Inflammatory macrophage treated with lipopolysaccharide for 4 hours (primary cell): ENCODE measurements at places on chromosomes 2 and 18.

DNA sequence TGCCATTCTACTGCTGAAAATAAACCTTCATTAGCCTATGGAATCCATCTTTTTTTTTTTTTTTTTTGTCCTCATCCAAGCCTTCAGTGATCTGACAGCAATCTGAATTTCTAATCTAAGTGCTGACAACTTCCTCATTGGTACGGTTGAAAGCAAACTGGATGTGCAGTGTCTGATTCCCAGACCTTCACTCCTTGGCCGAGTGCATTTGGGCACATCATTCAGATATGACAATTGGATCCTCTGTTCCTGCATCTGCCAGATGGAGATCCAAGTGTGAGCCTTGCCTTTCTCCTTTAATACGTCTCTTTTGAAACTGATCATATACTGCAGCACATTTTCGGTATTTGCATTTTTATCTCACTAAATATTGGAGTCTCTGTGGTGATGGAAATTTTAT is 713.1 kb downstream of the DCDC2C start:
- no peak for DNase-seq

DNA sequence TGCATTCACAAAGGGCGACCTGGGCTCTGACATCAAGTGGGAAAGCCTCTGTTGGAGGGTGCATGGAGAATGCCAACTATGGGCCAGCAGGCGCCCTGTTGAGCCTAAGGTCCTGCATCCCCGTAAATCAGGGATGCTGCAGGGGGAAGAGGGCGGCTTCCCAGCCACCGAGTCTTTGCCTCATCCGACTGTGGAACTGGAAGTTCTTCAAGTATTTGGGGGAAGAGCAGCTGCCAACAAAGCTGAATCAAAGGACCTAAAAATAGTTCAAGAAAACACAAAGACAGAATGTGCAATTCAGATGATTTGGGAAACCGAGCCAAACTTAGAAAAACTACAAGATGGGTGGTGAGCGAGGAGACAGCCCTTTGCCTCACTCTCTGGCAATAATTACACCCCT is 281.1 kb upstream of the MGAT5 start:
- no peak for DNase-seq

- DNase-seq = no peak
Measured at GRCh38 chr2:66575625-66576310, 140.8 kb downstream of the MEIS1 start.

DNA sequence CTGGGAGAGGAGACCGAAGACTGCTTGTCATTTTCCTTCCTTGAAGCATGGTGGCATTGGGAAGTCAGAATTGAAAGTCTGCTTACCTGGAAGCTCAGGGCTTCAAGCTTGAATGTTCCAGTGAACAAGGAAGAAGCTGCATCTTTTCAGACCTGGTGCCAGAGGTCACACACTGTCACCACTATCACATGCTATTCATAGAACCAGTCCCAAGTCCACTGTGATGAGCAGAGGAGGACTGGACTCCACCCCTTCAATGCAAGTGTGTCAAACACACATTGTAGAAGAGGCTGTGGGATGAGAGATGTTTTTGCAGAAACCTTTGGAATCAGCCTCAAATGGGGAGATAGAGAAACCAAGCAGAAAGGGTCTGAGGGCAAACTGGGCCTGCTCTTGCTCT is 81.4 kb downstream of the LYPD1 start:
- DNase-seq = no peak

- DNase-seq = no peak
Measured at GRCh38 chr2:100257939-100258338, 64.4 kb downstream of the LONRF2 start.

DNA sequence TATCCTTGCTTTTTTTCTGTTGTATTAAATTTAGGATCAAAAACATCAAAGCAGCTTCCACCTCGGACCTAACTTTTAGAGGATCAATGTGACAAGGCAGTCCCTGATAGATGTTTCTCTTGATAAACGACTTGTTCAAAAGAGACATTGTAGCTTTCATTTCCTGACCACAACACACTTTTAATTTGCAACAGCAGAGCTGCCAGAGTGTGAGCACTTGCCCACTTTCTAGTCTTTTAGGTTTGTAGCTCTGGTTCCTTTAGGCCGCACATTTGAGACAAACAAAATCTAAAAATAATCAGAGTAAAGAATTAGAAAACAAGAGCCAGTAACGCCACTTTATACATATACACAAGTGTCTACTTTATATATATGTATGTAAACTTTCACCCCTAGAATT is 3.1 kb downstream of the FIGN start:
- no peak for DNase-seq

- DNase-seq = no peak
Measured at GRCh38 chr2:237354892-237355291, 59.1 kb downstream of the COL6A3 start.

GRCh38 chr2:237257471-237257951 is 156.5 kb downstream of the COL6A3 start:
- no peak for DNase-seq

- DNase-seq = peak; percentile 16
Measured at GRCh38 chr2:214810671-214811070, 1.2 kb upstream of the BARD1 start.

- no peak for DNase-seq
Measured at GRCh38 chr2:128395640-128396499, 77.2 kb upstream of the HS6ST1 start.

GRCh38 chr2:4715065-4715464 is 977.1 kb upstream of the SOX11 start:
- DNase-seq = no peak

GRCh38 chr2:129816813-129817574 is 162.5 kb upstream of the RAB6C start:
- no peak for DNase-seq

- no peak for DNase-seq
Measured at GRCh38 chr2:32623311-32623706, 4.5 kb upstream of the TTC27 start.

- DNase-seq = no peak
Measured at GRCh38 chr2:109382226-109382895, 231.4 kb downstream of the SEPTIN10 start.

DNA sequence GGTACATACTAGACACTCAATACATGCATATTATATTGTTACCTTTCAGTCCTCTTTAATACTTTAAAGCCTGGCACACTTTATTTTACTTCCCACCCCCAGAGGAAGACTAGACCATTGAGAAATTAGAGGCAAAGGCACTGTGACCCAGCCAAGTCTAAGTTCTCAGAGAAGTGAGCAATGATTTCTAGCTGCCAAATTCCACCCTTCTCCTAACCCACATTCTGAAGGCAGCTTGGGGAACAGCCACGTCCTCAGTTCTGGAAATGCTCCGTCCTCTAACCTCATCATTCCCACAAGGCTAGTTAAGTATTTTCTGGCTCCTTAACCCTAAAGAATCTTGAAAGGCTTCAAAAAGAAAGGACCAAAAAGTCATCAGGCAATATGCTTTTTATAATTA is 86.6 kb downstream of the COL5A2 start:
- no peak for DNase-seq

GRCh38 chr18:79545736-79546171 is 133.8 kb upstream of the CTDP1 start:
- DNase-seq = no peak

DNA sequence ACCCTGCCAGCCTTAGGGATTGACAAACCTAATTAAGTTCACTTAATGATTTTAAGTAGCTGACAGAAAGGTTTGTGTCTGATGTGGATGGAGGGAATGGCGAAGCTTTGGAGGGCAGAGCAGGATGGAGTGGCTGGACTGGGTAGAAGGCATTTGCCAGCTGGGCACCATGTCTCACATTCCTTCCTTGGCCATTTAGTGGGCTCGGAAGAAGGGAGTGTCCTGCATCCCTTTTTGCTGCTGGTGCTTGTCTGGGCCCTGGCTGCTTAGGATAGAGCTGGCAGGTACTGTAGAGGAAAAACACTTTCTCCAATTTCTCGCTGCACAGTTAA is 166.7 kb downstream of the CLIP4 start:
- DNase-seq = no peak

- no peak for DNase-seq
Measured at GRCh38 chr2:42053791-42054701, 6.2 kb downstream of the PKDCC start.

GRCh38 chr2:10136101-10136934 is 13.8 kb downstream of the RRM2 start:
- DNase-seq = no peak

DNA sequence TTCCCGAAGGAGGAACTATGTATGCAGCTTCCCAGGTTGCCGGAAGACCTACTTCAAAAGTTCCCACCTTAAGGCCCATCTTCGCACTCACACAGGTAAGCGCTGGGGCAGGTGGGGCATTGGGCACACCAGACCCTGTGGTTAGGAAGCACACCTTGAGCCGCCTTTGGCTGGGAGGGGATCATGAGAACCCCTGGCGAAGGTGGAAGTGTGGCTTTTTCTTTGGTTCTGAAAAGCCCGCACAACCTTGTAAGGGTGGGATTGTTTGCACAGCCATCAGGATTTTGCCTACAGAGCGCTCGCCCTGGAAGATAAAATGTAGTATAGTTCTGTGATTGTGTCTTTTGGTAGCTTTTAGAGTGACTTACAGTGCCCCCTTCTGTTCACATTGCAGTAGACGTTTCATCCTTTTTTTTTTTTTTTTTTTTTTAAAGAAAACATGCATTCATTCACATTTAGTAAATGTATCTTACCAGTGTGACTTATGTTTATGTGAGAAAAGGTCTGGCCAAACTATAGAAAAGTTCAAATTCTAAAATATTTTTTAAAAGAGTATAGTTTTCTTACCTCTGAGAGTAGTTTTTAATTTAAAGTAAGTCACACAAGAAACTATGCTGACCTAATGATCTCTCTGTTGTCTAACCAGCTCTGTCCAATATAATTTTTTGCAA is 5.3 kb downstream of the KLF11 start:
- peak; percentile 60 for DNase-seq

DNA sequence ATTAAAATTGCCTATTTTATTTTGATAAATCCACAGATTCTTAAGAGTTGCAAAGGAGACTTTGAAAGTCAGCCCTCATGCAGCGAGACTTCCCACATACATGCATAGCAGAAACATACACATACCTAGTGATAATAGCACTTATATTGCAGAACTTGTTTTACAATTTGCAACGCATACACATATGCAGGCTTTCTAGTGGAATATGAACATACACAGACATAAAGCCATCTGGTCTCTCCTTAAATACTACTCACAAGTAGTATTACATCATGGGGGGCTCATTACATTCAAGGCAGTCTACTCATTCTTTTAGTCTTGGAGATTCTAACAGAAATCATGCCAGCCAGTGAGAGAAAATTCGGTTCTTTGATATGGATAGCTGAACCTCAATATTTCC is 295.1 kb upstream of the RND3 start:
- DNase-seq = no peak

DNA sequence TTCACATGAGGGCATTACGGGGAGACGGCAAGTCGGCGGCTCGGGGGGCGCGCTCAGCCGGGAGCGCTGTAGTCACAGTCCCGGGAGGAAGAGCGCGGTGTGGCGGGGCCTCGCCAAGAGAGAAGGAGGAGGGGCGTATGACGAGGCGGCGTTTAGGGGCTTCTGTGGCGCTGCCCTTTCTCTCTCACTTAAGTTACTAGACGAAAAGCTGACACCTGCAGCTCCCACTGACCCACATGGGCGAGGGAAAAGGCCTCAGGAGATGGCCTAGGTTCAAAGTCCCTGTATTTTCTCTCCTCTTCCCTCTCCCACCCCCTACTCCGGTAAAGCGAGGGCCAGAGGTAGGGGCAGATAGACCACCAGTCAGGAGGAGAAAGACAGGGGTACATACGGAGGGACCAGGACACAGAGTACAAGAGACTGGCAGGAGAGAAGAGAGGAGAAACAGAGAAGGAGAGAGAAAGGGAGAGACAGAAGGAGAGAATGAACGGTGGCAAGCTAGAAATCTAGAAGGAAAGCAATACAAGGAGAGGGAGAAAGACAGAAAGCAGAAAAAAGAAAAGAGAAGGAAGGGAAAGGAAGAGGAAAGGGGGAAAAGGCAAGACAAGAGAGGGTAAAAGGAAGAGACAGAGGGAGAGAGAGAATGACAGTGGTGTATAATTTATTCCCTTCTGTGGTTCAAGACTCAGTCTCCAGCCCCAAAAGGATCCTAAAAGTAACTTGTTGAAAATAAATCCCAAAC is 3.8 kb downstream of the SIX2 start:
- no peak for DNase-seq

DNA sequence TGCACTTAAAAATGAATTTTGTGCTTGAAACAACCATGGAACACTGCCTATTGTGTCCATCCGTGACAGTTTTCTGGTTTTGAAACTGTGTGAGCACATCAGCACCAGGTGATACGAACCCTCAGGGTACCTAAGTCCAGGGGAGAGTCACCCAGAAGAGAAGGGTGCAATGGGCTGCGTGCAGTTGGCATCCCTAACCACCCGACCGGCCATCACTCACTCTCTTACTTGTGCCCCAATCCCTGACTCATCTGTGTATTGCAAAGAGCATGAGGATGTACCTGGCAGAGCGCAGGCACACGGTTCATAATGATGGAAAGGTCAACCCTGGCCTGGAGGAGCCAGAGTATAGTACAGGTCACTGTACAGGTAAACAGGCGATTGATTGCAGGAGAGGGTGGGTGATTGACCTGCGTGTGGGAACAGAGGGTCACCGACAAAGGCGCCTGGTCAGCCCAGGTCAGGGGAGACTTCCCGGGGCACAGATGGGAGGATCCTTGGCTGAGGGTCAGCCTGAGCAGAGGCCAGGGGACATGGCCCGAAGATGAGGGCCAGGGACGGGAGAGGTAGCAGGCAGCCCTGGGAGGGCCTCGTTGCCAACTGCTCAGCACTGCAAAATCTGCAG is 160.3 kb downstream of the SEPTIN10 start:
- no peak for DNase-seq

GRCh38 chr18:64097497-64097896 is 51.4 kb downstream of the LINC00305 start:
- DNase-seq = no peak
